GM12865 (cell line): ENCODE measurements at places on chromosomes 13 and 19.
A peak's percentile ranks its signal among the peaks of the same experiment; 100 is the strongest.

DNA sequence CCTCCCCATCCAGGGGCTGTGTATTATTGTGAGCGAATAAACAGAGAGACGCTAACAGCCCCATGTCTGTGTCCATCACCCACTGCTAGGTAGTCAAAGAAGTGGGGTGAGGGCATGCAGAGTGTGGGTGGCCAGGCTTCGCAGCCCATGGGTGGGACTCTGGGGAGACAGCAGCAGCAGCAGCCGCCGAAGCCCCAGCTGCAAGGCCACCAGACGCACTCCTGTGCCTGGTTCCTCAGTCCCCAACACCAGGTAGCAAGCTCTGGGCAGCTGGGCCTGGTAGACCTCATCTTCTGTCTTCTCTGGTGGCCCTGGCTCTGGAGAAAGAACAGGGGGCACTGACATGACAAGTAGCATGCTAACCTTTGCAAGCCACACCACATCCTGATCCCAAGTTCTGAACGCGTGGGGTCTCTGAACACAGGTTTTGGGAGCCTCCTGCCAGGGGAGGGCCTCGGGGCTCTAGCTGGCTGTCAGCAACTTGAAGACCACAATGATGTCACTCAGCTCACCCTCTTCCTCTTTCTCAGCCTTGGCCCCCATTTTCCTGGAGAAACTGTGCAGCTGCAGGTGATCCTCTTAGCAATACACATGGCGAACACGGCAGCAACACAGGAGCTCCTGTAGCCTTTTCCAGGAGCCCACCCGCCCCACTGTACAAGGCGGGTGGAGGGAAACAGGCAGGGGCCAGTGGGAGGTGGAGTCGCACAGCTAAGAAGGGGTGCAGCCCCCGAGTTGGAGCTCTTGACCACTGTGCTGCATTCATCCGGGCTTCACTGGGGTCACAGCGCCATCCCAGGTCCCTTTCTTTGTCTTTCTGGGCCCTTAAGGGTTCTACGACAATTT lies 5.8 kb downstream of the FUZ start:
- DNase-seq: no peak

DNA sequence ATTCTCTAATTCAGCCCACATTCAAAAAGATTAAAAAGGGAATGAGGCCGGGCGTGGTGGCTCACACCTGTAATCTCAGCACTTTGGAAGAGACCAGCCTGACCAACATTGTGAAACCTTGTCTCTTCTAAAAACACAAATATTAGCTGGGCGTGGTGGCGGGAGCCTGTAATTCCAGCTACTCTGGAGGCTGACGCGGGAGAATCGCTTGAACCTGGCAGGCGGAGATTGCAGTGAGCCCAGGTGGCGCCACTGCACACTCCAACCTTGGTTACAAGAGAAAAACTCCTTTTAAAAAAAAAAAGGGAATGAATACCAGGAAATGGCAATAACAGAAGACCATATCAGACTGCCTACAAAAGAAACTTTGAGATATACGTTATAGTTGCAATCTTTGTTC lies 1244.5 kb downstream of the PCDH9 start:
- DNase-seq: no peak

GRCh38 chr19:55384131-55384919 lies at the start of gene TMEM238:
TSS of gene TMEM238 (minus strand) at chr19:55384292. CDS start at chr19:55384259, 33 bp downstream.
- peak; percentile 64 for DNase-seq

- no peak for DNase-seq
Measured at GRCh38 chr19:30692879-30693503, 320.8 kb downstream of the ZNF536 start.

- DNase-seq: peak; percentile 41
Measured at GRCh38 chr19:42693760-42694350, 46.4 kb downstream of the PSG3 start.

DNA sequence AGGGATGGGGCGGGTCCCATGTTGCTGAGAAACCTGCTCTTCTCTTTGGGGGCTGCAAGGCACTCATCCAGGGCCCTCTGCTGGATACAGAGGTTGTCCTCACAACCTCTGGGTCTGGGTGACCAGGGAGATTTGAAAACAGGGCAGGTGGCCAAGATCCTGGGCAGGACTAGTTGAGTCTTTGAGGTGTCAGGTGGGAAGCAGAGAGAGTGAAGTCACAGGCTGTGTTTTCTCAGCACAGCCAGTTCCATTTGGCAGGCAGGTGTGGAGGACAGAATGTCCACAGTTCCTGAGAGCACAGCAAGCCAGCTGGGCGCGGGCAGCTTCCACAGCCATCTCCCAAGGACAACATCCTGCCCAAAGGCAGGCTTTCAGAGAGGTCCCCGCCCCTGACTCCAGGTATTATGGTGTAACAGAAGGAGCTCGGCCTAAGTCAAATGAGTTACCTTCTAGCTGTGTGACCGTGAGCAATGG lies 118.8 kb downstream of the NUFIP1 start:
- DNase-seq: no peak

GRCh38 chr13:98457053-98457452 lies 119.9 kb downstream of the STK24 start:
- DNase-seq: no peak

DNA sequence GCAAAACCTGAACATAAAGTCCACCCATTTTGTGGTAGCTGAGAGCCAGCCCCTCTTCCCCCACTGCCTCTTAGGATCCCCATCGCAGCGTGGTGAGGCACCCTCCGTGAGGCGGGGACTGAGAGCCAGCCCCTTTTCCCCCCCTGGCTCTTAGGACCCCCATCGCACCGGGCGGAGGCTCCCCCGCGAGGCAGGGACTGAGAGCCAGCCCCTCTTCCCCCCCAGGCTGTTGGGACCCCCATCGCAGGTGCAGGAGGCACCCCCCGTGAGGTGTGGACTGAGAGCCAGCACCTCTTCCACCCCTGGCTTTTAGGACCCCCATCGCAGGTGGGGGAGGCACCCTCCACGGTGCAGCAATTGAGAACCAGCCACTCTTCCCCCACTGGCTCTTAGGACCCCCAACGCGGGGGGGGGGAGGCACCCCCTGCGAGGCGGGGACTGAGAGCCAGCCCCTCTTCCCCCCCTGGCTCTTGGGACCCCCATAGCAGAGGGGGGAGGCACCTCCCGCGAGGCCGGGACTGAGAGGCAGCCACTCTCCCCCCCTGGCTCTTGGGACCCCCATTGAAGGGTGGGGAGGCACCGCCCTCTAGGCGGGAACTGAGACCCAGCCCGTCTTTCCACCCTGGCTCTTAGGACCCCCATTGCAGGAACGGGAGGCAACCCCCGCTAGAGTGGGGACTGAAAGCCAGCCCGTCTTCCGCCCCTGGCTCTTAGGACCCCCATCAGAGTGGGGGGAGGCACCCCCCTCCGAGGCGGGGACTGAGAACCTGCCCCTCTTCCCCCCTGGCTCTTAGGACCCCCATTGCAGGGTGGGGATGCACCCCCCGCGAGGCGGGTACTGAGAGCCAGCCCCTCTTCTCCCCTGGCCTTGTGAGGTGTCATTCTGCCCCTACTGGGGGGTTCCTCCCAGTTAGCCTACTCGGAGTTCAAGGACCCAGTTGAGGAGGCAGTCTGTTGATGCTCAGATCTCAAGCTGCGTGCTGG lies 366.4 kb upstream of the SPRY2 start:
- DNase-seq: no peak

- no peak for DNase-seq
Measured at GRCh38 chr19:51018745-51019543, 565 bp downstream of the KLK10 start.

DNA sequence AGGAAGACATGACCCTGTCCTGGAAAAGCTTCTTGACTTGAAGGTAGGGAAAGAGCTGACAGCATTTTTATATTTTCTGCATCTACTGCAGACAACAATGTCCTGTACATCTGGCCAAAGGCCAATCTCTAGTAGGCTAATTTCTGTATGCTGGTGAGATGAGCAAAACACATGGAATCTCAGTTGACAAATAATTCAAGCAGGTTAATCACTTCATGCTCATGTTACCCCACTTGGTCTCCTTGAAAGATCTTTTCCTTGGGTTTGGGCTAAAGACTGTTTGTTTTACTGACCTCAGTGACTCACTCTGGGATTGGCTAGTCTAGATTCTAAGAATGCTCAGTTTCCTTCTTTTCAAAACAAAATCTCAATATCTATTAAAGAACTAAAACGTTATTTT lies 298.8 kb downstream of the LMO7 start:
- DNase-seq: no peak

DNA sequence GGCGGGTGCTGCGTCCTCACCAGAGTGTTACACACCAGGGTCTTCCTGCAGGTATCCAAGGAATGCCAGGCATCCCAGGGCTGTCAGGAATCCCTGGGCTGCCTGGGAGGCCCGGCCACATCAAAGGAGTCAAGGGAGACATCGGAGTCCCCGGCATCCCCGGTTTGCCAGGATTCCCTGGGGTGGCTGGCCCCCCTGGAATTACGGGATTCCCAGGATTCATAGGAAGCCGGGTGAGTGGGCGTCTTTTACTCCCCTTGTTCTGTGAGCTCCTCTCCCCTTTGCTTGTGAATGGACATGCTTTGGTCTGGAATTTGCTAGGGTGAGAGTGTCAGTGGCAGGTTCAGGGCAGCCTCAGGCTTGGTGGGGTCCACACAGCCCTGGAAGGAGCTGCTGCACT lies 75.9 kb downstream of the RAB20 start:
- no peak for DNase-seq

- no peak for DNase-seq
Measured at GRCh38 chr13:95164830-95165229, 136.4 kb downstream of the ABCC4 start.

DNA sequence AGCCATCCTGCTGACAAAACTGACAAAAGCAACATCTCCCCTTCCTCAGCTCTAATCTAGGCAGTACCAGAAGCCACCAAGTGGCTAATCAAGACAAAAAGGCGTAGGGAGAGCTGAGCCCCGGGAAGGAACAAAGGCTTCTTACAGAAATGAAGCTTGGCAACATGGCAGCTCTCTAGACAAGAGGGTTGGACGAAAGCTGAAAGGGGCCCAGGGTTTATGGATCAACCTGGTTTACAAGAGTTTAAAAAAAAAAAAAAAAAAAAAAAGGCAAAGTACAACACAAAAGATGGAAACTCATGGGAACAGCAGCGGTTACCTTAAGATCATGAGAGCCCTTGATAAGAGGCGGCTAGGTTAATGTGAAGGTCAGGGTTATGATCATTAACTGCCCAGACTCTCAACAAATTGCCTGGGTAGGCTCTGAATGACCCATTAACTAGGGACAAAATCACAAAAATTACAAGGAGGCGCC lies 14.0 kb downstream of the ZC3H4 start:
- DNase-seq: no peak

GRCh38 chr19:46133101-46133627 lies 8.7 kb upstream of the IGFL3 start:
- DNase-seq: peak; percentile 13

GRCh38 chr19:13078381-13078780 lies 24.3 kb downstream of the LYL1 start:
- DNase-seq: no peak

- DNase-seq: no peak
Measured at GRCh38 chr19:11387162-11388034, 3.3 kb upstream of the EPOR start.
